ENCODE measurements at places on chromosomes 2 and 18. TPM values are rescaled to one million over a fixed set of nuclear protein-coding genes. Genes with fewer than 3 reads are reported as not detected.

The ACVR1C gene
- total RNA-seq: 0.59 TPM

The PTPRN gene
- total RNA-seq: 104 TPM

The LCT gene
- not detected for total RNA-seq

The ICA1L gene
- 12.0 TPM for total RNA-seq

The UGT1A5 gene
- total RNA-seq: not detected

The LONRF2 gene
- total RNA-seq: 1.3 TPM

The HJURP gene
- total RNA-seq: 6.9 TPM

The SLC35F6 gene
- total RNA-seq: 28.8 TPM

The UGP2 gene
- total RNA-seq: 68.6 TPM

The ZEB2 gene
- 121 TPM for total RNA-seq

The RBKS gene
- 1.2 TPM for total RNA-seq

The IL1B gene
- total RNA-seq: not detected

The AFF3 gene
- 125 TPM for total RNA-seq

The CD28 gene
- total RNA-seq: not detected

The GATA6 gene
- 0.42 TPM for total RNA-seq

The FBLN7 gene
- total RNA-seq: 0.20 TPM

The HOXD12 gene
- total RNA-seq: not detected

The CNTNAP5 gene
- total RNA-seq: 22.0 TPM

The CBLN2 gene
- 0.17 TPM for total RNA-seq

The ARID5A gene
- total RNA-seq: 3.5 TPM

The FAM210A gene
- 7.9 TPM for total RNA-seq

The UNC80 gene
- total RNA-seq: 9.0 TPM

The MYO5B gene
- 2.7 TPM for total RNA-seq

The TLX2 gene
- 21.2 TPM for total RNA-seq

The GRB14 gene
- 0.83 TPM for total RNA-seq

The HEATR5B gene
- total RNA-seq: 33.5 TPM

The FAM228B gene
- total RNA-seq: 18.9 TPM

The SP9 gene
- total RNA-seq: not detected

The ERLEC1 gene
- total RNA-seq: 20.9 TPM

The RESP18 gene
- total RNA-seq: not detected

The LRRTM4 gene
- 18.6 TPM for total RNA-seq

The UGT1A3 gene
- not detected for total RNA-seq

The LTBP1 gene
- total RNA-seq: 3.9 TPM

The CAB39 gene
- 60.3 TPM for total RNA-seq

The CMPK2 gene
- total RNA-seq: 0.81 TPM

The CAPN14 gene
- total RNA-seq: 0.25 TPM

The RPE gene
- total RNA-seq: 38.1 TPM

The MERTK gene
- 2.3 TPM for total RNA-seq

The CCDC141 gene
- 0.51 TPM for total RNA-seq

The CYTIP gene
- not detected for total RNA-seq

The IL36G gene
- total RNA-seq: not detected

The NT5DC4 gene
- not detected for total RNA-seq

The CDKL4 gene
- not detected for total RNA-seq

The AKAIN1 gene
- total RNA-seq: 14.1 TPM

The CSRNP3 gene
- total RNA-seq: 23.0 TPM
